ENCODE measurements at places on chromosomes 4 and X. TPM values are rescaled to one million over a fixed set of nuclear protein-coding genes. Genes with fewer than 3 reads are reported as not detected.

Gene ITGB1BP2
- total RNA-seq, result 19.6 TPM

Gene LIMCH1
- 93.5 TPM for total RNA-seq

Gene RASGEF1B
- total RNA-seq, result 15.2 TPM

Gene GPAT3
- total RNA-seq, result 13.8 TPM

Gene UGDH
- 75.3 TPM for total RNA-seq

Gene PCYT1B
- 3.2 TPM for total RNA-seq

Gene EPHA5
- total RNA-seq, result 4.1 TPM

Gene PHEX
- total RNA-seq, result 0.53 TPM

Gene CT45A1
- total RNA-seq, result not detected

Gene UTP3
- total RNA-seq, result 17.5 TPM

Gene TKTL2
- 0.11 TPM for total RNA-seq

Gene C4orf54
- total RNA-seq, result 10.1 TPM

Gene CHM
- 49.3 TPM for total RNA-seq

Gene PF4V1
- total RNA-seq, result not detected

Gene MAGIX
- 1.9 TPM for total RNA-seq

Gene FGFR3
- 26.5 TPM for total RNA-seq

Gene PDS5A
- 111 TPM for total RNA-seq

Gene ATP1B4
- 9.9 TPM for total RNA-seq

Gene FGF16
- total RNA-seq, result 0.69 TPM

Gene ZNF280C
- total RNA-seq, result 13.0 TPM

Gene TLR7
- 3.9 TPM for total RNA-seq

Gene KLKB1
- 1.5 TPM for total RNA-seq

Gene TMPRSS11D
- total RNA-seq, result not detected

Gene PAGE2
- not detected for total RNA-seq

Measured in urinary bladder (tissue), 4 donors.